Fibroblast of skin of right biceps (primary cell): ENCODE measurements at places on chromosomes 2 and 18.
A peak's percentile ranks its signal among the peaks of the same experiment; 100 is the strongest.

DNA sequence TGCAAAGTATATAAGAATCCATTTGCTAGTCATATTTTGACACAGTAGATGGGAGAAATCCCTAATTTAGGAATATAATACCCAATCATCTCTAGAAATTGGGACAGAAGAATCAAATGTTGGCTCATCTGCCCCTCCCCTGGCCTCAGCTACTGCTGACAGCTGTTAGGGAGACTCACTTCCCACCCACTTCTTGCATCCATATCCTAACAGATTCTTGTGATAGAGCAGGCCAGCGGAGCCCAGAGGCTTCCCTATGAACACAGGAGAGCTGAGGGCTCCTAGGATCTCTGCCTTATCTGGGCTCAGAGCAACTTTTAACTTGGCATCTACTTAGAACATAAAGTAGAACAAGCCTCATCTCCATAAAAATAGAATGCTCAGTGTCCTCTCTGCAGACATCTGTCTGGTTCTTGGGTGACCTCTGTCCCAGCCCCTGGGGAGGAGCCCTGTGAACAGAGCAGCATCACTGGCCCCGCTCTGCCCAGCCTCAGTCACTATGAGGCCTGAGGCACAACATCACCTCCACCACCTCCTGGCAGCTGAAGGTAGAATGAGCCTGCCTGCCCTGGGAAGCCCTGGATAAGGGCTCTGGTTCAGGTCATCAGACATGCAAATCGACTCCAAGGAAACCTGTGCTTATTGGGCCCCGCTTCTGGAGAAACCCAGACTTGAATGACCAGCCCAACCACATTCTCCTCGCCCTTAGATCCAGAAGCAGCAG lies 229.7 kb downstream of the ANKRD36B start:
- no peak for DNase-seq

DNA sequence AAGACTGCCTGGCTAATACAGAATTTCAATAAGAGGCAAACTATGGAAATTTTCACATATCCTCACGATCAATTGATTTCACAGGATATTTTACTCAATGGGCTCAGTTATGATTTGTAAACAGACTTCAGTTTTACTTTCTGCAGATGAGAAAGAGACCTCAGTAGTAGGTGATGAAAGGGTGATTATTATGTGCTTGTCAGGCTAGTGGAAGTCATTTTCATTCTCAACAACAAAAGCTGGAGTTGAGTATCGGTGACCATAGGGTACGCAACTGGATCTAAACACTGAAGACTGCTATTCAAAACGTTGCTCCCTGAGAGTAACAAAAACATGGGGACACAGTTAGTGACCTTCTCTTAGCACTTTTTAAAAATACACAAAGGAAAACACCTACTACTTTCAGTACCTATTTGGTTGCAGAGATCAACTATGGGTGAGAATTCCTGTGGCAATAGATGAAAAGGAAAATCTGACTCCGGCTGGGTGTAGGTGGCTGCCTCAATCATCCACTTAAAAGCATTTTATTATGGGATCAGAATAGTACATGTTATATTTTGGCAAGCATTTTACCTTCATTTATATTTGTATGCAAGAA lies 126.2 kb upstream of the VRK2 start:
- no peak for DNase-seq

DNA sequence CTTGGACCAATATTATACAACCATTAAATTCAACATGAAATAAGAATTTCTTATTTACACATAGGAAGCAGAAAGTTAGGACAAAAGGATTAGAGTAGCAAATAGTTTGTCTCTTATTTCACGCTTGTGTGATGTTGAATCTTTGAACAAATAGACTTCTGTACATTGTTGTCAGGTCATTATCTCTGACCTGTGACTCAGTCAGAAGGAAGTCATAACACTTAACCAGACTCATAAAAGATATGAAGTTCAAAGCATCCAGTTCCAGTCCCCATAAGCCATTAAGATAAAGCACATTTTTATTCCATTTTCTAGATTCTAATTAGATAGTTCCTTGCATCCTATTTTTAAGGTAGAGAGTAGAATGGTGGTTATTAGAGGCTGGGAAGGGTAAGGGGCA lies 130.8 kb downstream of the UPP2 start:
- DNase-seq, result no peak

GRCh38 chr2:146985753-146986152 lies 859.1 kb upstream of the ACVR2A start:
- no peak for DNase-seq

DNA sequence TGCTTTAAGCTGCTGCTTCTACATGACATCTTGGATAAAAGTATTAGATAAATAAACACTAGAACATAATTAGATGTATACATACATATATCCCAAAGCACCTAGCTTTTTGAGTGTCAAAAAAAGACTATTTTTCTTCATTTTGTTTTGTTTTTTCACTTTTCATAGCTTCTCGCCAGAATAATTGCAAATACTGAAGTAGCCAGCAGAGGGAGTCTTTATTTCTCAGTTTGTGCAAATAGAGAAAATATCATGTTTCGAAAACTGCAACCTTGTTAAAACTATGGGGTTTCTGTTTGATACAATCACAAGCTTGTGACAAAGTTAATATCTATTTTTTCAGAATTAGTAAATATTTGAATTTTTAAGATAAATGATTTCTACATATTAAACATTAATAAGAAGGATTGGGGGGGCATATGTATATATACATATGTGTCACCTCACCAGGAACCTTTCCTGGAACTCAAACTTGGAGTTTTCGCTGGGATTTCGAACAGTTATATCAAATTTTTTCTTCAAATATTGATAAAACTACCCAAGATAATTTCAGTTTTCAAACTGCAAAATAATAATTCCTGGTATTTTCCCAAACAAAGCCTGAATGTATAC lies 61.0 kb downstream of the GRB14 start:
- peak; percentile 31 for DNase-seq

DNA sequence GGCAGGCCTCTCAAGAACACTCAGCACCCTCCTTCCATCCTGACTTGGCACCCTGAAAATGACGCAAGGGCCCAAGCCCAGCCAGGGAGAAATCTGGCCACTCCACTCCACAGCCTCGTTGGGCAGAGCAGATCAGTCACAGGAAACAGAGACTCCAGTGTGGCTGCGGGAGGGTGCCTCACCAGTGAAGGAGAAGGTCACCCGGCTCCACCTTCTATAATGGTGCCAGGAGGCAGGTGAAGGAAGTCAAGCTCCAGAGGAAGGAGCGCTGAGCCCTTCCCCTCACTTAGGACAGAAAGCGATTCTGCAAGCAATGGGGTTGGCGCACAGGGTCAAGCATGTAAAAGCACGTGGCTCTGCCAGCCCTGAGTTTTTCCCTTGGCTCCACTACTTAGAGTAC lies 35.3 kb downstream of the CRACDL start:
- no peak for DNase-seq

DNA sequence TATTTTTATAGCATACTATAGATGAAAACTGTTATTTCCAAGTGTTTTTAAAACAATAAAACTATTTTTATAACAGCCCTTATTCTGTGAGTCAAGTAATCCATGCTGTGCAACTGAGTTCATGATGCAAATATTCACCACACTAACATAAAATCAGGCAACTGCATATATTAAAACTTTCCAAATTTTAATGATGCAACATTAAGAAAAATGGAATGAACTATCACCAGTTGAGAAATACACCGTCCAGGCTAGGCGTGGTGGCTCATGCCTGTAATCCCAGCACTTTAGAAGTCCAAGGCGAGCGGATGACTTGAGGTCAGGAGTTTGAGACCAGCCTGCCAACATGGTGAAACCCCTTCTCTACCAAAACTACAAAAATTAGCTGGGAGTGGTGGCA lies 114.5 kb downstream of the CDH2 start:
- peak; percentile 76 for DNase-seq

DNA sequence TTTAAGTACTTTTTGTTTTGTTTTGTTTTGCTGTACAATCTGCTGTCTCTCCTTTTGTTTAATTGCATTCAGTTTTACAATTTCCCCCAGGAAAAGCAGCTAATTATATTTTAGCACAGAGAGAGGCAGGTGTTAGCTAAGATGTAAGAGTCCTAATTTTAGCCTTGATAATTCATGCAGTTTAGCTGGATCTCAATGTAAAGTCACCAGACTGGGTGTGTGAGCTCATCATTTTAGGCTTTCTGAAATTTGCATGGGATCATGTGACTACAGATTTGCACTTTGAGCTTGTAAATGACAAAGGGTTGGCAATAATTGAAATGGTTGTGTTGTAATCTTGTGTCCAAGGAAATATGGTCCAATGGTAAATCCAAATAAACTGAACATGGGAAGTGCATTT lies 68.5 kb downstream of the ETAA1 start:
- no peak for DNase-seq

GRCh38 chr18:58692422-58693185 lies 21.3 kb downstream of the MALT1 start:
- no peak for DNase-seq
